ENCODE measurements at places on chromosomes 6 and 20.

DNA sequence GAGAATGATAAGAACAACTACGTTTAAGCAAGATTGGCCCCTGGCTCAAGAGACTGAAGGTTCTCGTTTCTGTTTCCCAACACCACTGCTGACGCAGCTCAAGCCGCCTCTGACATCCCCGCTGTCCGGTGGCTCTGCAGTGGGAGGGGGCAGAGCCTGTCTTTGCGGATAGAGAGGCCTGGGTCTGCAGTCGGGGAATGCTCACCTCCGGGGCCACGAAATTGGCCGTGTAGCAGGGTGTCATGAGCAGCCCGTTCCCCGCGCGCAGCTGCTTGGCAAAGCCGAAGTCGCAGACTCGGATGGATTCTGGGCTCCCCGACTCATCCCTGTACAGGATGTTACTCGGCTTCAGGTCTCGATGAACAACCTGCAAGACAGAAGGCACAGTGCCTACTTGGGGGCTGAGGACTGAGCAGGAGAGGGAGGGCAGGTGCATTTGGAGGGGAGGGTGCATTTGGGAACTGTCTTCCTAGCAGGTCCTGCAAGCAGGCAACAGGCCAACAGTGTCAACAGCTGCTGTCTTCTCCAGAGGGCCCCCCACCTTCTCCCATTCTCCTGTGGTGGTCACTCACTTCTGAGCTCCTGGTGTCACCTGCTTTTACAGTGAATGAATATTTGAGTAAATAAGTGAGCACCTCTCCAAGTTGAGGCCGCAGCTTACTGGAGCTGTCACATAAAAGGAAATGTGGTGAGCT, 40.5 kb upstream of the MPC1 start:
- DNase-seq, result no peak

- DNase-seq, result peak; percentile 72
Observed at GRCh38 chr6:169654598-169655391, 47.0 kb downstream of the WDR27 start.

DNA sequence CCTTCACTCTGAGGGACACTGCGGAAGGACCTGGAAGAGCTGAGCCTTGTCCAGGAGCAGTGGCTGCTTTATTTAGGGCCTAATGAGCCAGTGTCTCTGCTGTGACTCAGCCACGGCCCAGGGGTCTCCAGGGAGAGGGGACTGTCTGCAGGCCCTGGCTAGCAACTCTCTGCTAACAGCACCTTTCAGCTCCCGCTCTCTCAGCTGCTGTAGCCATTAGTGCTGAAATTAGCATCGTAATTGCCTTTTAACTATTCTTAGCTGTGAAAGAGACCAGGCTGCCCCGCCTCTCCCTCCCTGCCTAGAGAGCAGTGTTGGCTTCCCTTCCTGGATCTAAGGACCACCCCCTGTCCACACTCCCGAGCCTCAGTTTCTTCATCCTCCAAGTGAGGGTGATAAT, 53.1 kb upstream of the SLC32A1 start:
- no peak for DNase-seq

DNA sequence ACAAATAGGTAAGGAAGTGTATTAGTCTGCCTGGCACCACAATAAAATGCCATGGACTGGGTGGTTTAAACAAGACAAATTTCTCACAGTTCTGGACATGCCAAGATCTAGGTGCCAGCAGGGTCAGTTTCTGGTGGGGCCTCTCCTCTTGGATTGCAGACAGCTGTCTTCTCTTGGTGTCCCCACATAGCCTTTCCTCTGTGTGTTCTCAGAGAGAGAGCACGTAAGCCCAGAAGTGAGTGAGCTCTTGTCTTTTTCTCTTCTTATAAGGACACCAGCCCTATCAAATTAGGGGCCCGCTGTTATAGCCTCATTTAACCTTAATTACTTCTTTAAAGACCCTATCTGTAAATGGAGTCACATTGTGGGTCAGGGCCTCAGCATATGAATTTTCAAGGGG, 28.3 kb downstream of the SMPDL3A start:
- DNase-seq, result no peak

- no peak for DNase-seq
Observed at GRCh38 chr6:19041906-19042305, 654.8 kb downstream of the RNF144B start.

GRCh38 chr6:89539779-89540178, 98.8 kb downstream of the LYRM2 start:
- DNase-seq, result no peak

GRCh38 chr6:558959-559358, 97.9 kb downstream of the HUS1B start:
- no peak for DNase-seq

GRCh38 chr6:135066397-135066796, 11.8 kb upstream of the HBS1L start:
- DNase-seq, result no peak

DNA sequence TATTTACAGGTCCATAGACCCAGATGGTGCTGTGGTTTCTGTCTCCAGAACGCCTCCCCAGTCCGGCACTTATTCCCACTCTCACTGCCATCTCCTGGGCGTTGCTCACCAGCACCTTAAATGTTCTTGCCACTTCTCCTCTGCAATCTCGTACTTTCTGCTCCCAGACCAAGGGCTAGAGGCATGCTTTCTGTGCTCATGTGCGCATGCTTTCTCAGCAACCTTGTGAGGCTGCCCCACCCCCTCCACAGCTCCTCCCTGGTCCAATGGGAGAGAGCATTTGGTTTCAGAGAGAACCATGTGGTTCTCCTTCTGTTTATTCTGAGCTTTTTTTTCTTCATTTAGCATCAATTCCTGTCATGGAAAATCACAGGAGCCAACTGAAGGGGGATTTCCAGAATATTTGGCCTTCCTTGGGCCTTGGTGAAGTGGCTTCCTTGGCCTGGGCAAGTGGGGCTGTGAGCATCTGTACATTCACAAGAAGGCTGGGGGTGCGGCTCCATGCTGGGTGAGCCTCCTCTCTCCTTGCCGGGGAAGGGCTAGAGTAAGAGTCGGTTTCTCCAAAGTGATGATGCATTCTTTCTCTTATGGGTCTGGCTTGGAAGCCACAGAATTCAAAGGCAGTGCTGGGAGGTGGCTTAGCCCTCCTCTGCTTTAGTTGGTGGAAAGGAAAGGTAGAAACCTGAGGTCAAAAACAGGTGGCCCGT, 66.6 kb downstream of the PHACTR3 start:
- peak; percentile 54 for DNase-seq

- DNase-seq, result no peak
Observed at GRCh38 chr6:55423933-55424332, 96.7 kb downstream of the GFRAL start.

GRCh38 chr6:111674413-111674812, 68.7 kb upstream of the TRAF3IP2 start:
- DNase-seq, result no peak

DNA sequence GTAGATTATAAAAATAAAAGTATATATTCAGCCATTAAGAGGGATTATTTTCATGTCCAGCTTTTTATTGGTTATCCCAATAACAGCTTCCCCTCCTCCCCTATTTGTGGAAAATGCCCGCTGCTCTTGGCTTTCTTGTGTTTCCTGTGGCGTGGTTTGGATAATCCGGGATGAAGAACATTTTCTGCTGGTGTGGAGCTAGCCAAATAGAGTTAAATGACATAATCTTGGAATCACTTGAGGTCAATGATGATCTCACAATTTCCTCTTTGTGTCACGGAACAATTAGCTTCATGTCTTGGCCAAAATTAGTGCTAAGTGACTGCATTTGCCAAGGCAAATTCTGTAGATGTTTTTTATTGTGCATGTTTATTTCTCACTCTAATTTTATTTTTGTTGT, 394.0 kb downstream of the LAMA2 start:
- no peak for DNase-seq

DNA sequence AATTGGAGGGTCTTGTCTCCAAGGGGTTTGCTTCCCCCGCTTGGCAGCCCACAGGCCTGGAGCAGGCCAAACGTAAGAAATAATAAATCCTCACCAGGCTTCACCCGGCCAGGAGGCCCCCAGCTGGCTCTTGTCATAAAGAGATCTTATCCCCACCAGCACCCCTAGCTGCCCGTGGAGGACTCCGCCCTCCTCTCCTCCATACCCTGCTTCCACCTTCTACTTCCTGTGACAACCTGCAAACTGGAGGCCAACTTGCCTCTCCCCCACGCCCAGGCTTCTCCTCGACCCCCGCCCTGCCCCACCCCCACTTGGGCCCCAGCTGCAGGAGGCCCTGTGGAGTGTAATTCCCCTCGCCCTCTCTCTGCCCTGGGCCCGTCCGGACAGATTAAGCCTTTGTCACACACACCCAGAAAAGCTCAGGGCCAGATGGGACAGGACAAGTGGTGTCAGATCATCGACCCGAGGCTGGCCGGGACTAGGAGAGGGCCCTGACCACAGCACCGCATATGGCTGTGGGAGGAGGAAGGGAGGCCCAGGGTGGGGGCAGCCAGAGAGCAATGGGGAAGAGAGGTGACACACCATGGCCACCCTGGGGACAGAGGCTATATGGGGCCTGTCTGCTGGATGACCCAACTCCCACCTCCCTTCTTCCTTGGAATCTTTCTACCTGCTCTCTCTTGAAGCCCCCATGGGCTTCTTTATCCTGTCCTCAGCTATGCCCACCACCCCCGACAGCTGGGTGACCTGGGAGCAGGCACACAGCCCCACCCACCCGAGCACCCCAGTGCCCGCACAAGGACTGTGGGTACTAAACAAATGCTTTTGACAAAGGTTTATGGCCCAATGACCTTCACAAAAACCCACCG, 3.9 kb downstream of the NOL4L start:
- DNase-seq, result no peak

- DNase-seq, result no peak
Observed at GRCh38 chr20:14570811-14571210, 233.4 kb upstream of the FLRT3 start.

- DNase-seq, result no peak
Observed at GRCh38 chr6:27176523-27177484, 70.7 kb upstream of the PRSS16 start.

DNA sequence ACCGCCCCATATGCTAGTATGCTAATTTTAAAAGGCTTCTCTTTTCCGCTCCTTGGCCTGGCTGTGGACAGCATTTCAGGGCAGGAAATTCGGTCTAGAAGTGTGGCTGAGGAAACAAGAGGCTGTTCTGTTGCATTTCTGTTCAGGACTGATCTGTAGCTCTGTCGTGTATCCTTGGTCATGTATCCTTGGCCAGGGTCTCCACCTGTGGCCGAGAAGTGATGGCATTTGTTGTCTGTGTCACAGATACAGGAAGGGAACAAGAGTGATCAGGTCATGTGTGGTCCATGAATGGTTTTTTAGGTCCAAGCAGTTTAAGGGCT, 300.5 kb upstream of the SUPT3H start:
- no peak for DNase-seq

DNA sequence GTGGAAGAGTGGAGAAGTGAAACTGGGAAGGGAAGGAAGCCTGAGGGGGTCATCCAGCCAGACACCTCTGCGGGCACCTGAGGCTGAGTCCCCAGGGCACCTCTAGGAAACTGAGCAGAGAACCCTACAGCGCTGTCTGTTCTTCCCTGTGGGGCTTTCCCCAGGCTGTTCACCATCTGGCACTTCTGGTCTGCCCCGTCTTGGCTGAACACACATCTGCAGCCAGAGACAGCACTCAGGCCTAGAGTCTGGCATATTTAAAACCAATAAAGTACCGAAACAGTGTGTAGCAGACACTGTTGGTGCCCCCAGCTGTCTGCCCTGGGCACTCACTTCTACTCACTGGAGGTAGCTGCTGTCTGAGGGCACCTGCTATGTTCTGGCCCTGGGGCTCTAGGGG, 9.4 kb upstream of the ARFGEF2 start:
- DNase-seq, result no peak

DNA sequence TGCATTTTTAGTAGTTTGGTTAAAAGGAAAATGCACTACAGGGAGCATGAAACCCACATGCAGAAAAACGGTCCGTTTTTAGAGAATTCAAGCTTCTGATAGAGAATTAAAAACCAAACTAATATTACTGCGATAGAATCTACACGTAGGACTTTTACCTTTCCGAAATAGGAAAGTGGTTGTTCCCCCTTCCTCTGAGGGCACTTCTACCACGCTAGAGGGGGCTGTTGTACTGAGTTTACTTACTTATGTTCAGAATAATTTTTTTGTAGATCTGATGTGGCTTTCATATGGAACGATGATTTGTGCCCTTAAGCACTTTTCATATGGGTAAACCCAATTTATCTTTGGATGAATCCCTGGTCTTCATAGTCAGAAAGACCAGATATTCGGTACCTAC, 264.3 kb upstream of the PLN start:
- no peak for DNase-seq

- no peak for DNase-seq
Observed at GRCh38 chr6:24689964-24690363, 23.1 kb downstream of the ACOT13 start.

DNA sequence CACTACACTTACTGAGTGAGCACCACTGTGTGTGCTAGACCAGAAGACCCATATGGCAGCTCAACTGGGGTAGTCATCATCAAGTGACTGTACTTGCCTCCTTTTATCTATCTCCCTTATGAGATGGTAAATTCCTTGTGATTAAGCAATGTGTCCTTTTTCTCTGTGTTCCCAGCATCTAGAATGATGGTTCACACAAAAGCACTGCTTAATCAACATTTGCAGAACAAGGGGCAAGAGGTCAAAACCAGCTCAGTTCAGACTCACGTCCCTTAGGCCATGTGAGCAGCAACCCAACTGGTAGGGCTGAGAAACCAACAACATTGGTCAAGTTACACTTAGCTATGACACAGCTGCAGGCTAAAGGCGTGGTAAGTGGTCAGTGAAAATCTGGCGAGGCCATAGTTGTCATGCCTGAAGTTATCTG, 10.0 kb downstream of the TRAM2 start:
- peak; percentile 80 for DNase-seq

DNA sequence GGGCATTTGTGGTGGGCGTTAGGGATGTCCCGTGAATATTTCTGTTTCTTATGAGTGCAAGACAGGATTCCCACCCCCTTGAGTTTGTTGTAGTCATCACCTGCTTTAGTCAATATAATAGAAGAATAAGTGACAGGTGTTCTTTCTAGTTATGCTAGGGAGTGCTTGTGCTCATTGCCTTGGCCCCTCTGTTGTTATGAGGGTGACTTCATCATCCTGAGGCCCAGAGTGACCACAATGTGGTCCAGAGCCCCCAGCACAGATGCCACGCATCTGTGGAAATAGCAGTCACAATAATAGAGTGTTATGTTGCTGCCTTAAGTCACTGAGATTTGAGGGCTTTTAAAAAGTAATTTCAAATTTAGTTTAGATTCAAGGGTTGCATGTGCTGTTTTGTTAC, 42.4 kb downstream of the GGTLC1 start:
- DNase-seq, result no peak

DNA sequence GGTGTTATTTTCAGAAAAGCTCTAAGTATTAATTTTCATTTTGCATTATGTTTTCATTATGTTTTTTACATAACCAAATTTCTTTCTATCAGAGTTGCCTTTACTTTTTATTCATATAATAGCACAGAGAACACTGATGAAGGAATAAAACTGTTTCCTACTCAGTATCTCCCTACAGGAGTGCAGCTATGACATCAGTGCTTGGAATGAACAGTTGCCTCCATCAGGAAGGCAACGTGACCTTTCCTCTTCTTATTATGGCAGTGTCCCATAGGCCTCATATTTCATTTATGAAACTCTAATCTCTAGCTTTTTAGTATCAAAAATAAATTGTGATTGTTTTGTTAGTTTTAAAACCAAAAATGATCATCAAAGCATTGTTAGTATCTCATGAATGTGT, 712.8 kb downstream of the CD109 start:
- DNase-seq, result no peak

All from right atrium auricular region (tissue), 2 donors.